Hematopoietic multipotent progenitor cell treated with erythropoietin and hydrocortisone succinate and interleukin-3 and kit ligand, for 17 days (in vitro differentiated cells): ENCODE measurements at places on chromosomes 1 and 21.

DNA sequence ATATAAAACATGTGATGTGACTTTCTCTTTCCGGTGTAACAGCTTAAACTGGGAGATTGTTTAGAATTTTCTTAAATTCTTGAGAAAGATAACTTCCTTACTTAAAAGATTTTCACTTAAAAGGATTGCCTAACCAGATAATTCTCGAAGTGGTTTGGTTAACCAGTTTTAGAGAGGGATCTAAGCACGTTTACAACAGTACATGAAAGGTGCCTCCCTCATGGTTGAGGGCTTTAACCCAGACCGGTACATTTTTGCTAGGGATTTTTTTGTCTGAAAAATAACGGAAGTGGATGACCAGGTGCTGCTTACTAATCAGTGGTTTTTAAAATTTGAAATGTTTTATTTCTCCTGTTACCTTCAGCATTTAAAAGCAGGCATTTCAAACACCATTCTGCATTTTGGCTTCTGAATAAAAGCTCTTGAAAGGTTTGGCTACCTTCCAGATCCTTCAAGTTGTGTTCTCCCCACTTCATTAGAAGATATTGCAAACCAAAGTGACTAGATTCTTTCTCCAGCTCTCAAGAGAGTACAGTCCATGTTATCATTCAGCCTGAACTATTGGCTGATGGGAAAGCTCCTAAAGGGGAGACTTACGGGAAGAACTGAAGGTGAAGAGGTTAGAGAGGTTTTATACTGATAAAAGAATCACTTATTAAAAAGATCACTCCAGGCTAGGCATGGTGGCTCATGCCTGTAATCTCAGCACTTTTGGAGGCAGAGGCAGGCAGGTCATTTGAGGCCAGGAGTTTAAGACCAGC lies 12.8 kb downstream of the S100PBP start:
- DNase-seq = no peak

- no peak for DNase-seq
Observed at GRCh38 chr1:94342416-94342815, 75.8 kb upstream of the ABCD3 start.

GRCh38 chr1:113027007-113027406 lies 46.0 kb upstream of the LRIG2 start:
- no peak for DNase-seq

DNA sequence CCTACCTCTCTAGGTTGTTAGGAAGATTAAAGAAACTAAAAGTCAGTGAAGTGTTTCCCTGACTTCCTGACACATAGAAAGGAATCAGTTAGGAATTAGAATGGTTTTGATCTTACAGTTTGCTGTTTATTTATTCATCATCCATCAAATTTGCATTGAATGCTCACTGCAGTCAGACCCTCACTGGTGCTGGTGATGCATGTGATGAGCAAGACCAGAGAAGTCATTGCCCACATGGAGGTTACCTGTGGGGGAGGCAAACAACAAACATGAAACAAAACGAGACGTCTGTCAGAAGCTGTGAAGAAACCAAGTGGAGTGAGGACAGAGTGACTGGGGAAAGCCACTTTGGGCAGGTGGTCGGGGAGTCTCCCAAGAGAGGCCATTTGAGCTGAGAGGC lies 6.4 kb downstream of the CTPS1 start:
- no peak for DNase-seq

DNA sequence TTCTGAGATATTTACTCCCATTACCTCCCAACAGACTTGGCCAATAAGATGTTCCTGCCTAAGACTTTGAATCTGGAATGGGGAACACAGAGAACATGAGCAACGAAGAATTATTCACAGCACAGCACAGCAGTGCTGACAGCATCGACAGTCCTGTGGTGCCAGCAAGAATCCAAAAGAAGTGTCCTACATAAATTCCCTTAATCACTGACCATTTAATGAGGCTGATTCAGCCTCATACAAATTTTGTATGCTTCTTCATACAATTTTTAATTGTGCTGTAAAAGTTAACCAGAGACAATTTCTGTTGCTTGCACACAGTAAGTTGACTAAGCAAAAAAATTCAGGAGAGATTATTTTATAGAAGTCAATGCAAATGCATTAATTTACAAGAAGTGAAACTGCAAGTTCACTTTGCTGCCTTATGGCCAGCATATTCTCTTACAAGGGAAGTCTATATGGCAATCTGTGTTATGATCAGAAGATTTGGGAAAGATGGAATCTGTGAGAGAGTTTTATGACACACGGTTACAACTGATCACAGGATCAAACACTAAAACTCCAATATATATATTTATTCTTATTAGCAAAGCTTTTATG lies 855.9 kb downstream of the LTN1 start:
- DNase-seq = no peak

DNA sequence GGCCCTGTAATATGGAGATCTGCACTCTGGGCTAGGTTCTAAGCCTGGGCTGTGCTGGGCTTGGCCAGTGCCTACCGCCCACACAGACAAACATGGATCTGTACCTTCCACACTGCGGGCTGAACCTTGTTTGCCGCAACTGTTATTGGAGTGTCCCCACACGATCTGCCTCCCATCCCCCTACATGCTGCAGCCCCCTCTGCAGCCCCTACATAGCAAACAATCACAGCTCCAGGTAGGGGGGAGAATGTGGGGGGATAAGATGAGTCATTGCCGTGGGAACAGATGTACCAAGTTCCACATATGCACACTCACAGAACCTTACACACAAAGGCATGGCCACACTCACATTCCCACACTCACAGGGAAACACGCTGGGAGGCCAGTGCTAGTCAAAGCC lies 2.1 kb upstream of the HCRTR1 start:
- DNase-seq = no peak

DNA sequence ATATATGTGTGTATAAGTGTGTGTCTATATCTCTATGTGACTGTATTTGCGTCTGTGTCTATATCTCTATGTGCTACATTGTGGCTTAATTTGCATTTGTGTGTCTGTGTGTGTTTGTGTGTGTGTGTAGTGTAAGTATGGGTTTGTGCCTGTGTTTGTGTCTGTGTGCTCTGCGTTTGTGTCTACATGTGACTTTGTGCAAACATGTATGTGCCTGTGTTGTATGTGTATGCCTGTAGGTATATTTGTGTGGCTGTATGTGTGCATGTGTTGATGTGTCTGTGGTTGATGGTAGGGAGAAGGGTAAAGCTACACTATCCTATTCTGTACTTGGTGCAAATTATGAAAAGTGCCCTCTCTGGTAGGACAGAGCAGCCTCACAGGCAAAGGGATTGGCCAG lies 7.3 kb upstream of the FGGY start:
- no peak for DNase-seq

DNA sequence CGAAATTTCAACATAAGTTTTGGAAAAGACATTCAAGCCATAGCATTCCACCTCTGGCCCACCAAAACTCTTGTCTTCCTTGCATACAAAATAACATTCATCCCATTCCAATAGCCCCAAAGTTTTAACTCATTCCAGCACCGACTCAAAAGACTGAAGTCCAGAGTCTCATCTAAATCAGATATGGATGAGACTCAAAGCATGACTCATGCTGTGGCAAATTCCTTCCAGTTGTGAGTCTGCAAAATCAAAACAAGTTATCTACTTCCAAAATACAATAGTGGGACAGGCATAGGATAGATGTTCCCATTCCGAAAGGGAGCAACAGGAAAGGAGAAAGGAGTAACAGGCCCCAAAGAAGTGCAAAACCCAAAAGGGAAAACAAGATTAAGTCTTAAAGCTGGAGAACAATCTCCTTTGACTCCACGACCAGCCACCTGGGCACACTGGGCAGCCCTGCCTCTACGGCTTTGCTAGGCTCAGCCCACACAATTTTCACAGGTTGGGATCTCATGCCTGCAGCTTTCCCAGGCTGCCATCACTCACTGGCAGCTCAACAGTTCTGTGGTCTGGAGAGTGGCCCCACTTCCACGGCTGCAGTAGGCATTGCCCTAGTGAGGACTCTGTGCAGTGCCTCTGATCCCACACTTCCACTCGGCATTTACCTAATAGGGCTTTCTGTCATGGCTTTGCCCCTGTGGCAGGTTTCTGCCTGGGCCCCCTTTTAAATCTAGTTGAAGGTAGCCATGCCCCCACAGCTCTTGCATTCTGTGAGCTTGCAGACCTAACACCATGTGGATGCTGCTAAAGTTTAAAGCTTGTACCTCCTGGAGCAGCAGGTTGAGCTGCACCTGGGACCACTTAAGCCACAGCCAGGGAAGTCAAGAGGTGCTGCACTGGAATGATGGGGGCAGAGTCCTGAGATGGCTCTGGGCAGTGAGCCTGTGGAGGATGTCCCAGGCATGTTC lies 51.0 kb downstream of the RUNX3 start:
- no peak for DNase-seq

- no peak for DNase-seq
Observed at GRCh38 chr21:38667291-38667870, 138.3 kb upstream of the ETS2 start.

DNA sequence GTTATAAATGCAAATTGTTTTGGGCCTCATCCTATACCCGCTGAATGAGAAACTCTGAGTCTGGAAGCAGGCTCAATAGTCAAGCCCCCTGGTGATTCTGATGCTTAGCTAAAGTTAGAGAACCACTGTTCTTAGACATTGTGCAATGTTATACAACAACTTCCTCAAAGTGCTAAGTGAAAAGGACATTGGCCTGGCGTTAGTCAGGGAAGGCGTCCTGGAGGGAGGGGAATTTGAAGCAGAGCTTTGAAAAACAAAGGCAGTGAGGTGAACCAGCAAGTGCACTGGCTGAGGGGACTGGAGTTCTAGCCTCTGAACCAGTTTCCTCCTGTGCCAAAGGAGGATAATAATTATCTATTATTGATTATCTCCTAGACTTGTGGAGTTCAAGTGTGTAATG lies 5.1 kb downstream of the CD1D start:
- no peak for DNase-seq

GRCh38 chr1:198643808-198644207 lies 5.0 kb downstream of the PTPRC start:
- DNase-seq = no peak

DNA sequence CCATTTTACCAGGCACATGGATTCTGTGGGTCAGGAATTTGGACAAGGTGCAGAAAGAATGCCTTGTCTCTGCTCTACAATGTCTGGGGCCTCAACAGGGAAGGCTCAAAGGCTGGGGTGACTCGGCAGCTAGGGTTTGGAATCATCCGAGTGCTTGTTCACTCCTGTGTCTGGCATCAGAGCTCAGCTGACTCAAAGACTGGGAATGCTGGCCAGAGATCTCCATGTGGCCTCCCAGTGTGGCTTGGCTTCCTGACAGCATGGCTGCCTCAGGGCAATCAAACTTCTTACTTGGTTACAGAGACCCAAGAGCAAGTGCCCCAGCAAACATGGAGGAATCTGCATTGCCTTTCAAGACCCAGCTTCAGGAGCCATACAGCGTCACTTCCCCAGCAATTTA lies 110.5 kb downstream of the TOMM20 start:
- DNase-seq = no peak

DNA sequence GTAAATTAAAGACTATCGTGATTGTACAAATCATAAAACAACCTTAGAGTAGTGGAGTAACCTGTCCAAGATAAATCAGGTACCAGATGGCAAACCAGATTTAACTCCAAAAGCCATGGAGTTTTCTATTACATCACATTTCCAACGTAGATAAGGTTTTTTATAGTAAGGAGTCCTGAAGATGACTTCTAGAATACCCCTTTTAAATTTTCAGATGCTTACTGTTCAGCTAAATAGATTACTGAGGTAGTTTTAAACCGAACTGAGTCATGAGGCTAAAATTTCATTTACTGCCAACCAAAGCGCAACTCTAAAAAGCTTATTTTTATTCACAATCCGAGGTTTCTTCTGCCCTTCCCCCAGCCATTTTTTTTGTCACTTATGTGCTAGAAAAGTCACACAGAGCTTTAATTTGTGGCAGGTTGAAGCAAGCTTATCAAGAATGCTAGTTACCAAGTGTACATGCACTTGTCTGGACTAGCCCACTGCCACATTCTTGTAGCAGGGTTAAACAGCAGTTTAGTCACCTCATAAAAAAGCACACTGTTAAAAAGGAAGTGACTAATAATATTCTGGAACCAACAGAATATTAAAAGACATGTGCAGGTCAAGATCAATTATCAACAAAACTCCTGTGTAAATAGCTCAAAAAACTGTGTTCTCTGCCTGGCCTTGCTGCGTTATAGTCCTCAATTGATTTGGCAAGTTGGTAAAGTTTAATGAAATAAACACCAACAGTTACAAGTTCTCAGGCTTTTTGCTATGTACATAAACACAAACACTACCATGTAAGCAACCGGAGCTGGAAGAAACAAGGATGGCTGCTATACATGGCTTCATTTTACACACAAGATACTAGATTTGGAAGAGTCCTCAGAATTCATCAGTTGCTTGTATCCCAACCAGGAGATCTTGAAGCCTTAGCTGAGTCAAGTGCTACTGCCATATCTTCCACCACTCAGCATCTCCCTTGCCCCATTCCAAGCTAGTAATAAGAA lies 180.3 kb upstream of the DMRTA2 start:
- DNase-seq = no peak

DNA sequence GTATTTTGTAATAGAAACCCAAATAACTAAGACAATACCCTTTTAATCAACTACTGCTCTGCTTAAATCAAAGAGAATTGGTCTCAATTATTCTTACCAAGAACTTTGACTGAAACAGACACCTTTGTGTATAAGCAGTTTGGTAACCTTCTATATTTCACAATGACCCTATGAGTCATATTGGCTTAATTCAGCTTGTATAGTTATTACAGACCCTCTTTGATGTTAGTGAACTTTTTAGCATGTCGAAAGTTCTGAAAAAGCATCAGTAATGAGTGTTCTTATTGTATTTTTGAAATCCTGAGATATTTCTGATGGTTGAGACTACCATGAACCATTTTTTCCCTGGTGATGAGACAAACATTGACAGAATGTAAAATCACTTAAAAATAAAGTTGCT lies 43.3 kb upstream of the RABGAP1L start:
- DNase-seq = no peak

- no peak for DNase-seq
Observed at GRCh38 chr1:75165264-75165663, 31.1 kb downstream of the LHX8 start.

DNA sequence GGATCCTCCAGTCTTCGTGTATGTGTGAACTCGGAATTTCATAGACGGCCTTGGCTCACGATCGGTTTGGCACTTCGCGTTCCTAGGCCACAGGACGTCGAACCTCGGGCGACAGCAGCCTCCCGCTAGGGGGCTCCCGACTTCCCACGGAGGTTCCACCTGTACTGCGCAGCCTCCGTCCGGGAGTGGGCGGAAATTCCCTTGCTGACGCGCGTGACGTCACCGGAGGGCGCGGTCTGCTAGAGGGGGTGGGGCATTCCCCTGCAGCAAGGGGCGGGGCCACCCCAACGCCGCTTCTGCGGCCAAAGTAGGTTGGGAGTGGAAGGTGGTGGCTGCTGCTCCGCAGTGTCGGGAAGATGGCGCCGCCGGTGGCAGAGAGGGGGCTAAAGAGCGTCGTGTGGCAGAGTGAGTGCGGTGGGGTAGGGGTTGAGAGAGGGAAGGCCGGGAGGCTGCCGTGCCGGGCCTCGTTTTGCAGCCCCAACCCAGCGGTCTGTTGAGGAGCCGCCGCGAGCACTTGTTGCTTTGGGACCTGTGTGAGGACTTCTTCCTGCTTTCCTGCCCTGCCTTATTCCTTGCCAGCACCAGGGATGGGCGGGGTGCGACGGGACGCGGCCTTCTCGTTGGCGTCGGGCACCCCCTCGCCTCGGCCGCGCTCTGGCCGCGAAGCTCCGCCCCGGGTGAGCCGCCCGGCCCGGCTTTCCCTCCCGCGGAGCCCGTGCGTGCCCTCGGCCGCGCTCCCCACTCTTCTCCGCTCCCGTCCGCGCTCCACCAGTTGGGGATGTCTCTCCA lies at the start of gene STXBP3:
Gene STXBP3 (plus strand): TSS at position 293 of the 789 bp plus-strand sequence. CDS start 64 bp downstream, at position 357.
- peak; percentile 99 for DNase-seq

- DNase-seq = no peak
Observed at GRCh38 chr1:117664314-117664713, 58.5 kb downstream of the TENT5C start.

GRCh38 chr1:64599242-64599641 lies 129.3 kb downstream of the CACHD1 start:
- no peak for DNase-seq
